ENCODE measurements at places on chromosomes 3 and 15. TPM values are rescaled to one million over a fixed set of nuclear protein-coding genes. Genes with fewer than 3 reads are reported as not detected.

DNA sequence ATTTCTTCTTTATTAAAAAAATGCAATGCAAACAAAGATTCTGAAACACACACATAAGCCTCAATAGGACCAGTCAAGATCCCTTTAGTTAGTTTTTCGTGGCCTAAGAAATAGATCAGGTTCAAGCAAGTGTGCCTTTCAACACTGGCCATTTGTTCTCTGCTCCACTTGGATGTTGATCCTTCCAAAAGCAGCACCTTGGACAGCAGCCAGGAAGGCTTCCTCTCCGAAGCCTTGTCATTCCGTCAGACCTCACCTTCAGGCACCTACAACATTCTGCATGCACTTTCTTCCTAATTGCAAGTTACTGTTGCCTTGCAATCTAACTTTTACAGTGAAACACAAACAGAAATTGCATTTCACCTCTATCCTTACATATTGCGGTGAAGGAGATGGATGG lies 155.9 kb upstream of the FEZF2 start:
- DNase-seq, result no peak

EFCAB12 gene
- not detected for polyA plus RNA-seq

PLCL2 gene
- 56.8 TPM for polyA plus RNA-seq

DNA sequence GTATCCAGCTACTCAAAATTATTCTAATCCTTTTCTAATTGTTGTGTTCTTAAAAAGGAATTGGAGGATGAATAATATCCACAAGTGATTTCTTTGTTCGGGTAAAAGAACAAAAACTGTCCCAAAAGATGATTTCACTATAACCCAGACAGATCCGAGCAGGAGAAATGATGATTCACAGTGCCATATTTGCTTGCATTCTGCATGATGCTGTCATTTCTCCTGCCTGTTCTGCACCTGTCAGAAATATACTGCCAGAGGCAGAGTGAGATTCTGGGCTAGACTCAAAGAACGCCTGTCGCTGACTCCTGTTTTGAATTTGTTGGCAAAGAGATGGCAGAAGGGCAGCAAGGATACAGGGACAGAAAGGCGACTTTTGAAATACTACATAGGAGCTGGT lies 34.7 kb upstream of the SLC24A5 start:
- no peak for DNase-seq

IGSF10 gene
- polyA plus RNA-seq, result not detected

DNA sequence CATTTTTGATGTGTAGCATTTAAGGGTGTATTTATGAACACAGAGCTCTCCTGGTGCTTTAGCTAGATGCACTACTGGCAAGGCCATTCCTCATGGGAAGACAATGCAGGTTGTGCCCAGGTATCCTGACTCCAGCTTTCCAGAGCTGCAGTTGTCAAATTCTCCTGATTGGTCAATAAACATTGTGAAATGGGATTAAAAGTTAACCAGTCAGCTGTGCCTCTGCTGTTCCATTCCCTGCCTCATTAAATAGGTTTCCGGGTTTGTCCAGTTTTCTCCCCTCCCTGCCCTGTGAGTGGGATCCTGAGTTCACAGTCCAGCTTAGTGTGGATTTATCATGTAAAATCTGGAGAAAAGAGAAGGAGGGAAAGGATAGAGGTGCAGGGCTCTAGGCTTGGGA lies 207.3 kb downstream of the SQOR start:
- no peak for DNase-seq
